ENCODE measurements at places on chromosomes 12 and 14.

- DNase-seq = no peak
Observed at GRCh38 chr14:86938320-86938719, 1054.7 kb downstream of the GALC start.

DNA sequence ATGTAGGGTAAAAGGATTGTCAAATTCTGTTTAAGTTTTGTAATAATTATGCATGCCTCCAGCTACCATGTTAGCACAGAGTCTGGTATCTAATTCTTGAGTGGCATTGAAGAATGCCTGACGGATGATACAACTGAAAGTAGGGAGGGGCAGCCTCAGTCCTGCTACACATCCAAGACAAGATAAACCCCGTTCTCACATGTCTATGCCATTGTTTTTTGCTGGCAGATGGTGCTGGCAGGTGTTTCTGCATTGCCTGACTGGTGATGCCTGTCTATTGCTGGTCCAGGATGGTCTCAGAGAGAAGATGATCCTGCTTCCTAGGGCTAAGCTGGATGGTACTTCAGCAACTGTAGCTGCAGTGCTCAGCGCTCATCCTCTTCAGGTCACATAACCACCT is 245.8 kb upstream of the NAV3 start:
- DNase-seq = no peak

GRCh38 chr12:77924703-77925102 is 94.0 kb downstream of the NAV3 start:
- no peak for DNase-seq

- no peak for DNase-seq
Observed at GRCh38 chr14:50085570-50086320, 30.6 kb downstream of the VCPKMT start.

DNA sequence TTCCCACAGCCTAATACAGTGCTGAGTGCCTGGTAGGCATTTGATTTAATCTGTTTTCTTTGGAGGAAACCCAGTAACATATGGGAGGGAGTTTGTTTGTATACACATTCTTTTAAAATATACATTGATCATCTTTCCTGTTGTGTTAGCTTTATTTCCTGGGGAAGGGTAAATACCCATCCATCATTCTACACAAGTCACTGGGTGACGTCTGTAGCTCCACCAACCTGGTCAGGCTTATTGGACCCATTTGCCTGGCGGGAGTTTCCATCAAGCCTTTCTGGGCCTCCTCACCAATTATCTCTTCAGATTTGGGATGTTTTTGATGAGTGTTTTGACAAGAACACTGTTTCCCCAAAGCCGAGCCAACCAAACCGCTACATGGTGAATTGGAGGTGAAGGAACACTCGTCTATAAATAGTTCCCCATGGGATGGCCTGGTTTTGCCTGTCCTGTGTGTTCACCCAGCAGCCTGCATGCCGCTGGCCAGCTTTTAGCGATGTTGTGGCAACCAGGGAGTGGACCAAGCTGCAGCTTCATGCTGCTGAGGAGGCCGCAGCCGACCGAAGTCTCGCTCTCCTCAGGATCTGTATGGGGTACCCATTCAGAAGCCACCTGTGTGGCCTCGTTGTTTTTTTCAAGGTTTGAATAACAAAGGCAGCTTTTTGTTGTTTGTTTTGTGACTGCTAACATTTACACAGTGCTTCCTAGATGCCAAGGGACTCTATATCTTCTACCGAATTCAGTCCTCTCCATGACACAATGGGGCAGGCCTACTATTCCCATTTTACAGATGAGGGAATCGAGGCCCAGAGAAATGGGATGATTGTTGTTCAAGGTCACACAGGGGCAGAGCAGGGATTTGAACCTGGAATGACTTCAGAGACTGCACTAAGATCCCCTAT is 22.6 kb downstream of the PLXNC1 start:
- DNase-seq = no peak

GRCh38 chr12:56114084-56114483 is 2.3 kb upstream of the RPL41 start:
- no peak for DNase-seq

DNA sequence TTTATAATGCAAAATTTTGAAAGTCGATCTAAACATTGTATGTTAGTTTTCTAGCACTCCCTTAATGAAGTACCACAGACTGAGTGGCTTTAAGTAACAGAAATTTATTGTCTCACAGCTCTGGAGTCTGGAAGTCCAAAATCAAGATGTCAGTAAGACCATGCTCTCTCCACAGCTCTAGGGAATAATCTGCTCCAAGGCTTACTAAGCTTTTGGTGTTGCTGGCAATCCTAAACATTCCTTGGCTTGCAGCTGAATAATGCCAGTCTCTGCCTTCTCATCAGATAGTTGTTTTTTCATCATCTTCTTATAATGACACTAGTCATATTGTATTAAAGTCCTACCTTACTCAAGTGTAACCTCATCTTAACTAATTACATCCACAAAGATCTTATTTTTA is 102.2 kb downstream of the RASSF9 start:
- no peak for DNase-seq

GRCh38 chr12:130526813-130527212 is 189.1 kb downstream of the PIWIL1 start:
- peak; percentile 63 for DNase-seq

- no peak for DNase-seq
Observed at GRCh38 chr14:31000629-31001338, 24.7 kb upstream of the AP4S1 start.

DNA sequence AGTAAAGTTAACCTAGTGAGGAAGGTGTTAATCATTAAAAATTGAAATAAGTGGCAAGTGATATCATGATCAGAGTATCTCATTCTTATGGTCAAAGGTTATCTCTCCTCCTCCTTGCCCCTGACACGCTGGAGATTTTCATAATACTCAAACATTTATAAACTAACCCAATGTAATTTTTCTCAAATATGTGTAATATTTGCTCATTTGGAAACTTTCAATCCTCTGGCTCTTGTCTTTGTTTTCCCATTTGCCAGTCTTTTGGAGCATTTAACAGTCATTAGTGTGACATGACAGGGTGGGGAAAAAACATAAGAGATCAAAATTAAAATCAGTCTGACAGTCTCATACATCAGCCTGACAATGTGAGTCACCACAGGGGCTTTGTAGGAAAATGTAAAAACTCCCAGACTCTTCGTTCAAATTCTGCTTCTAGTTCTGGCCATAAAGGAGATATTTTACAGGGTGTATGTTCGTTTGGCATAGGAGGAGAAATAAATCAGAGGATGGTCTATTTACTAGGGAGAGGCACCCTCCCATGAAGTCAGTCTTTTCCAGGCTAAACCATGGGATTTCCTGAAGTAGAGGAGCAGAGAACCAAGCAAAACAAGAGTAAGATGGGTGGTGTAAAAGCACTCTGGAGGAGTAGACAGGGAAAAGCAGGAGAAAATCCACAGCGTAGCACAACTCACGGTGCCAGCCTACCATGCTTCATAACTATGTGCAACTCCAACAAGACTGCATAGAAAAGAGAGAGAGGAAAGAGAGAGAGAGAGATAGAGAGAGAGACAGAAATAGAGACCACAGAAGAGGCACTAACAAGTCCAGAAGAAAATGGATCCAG is 369.2 kb upstream of the PDE3A start:
- DNase-seq = no peak

DNA sequence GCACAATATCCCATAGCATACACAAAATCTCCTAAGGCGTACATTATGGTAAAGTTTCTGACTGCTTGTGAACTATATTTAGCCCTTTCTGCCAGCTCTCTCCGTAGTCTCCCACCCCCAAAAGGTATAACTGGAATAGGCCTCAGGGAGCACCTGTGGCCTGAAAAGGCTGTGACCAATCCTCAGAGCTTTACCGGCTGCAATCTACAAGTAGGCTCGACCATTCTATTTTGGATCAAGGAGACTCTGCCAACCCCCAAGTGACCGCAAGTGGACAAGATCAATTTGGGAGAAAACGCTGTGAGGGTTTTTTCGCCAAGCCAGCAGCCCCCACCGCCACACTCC is 1.2 kb downstream of the PPTC7 start:
- DNase-seq = no peak

- no peak for DNase-seq
Observed at GRCh38 chr14:79436335-79436734, 775.0 kb downstream of the DIO2 start.

DNA sequence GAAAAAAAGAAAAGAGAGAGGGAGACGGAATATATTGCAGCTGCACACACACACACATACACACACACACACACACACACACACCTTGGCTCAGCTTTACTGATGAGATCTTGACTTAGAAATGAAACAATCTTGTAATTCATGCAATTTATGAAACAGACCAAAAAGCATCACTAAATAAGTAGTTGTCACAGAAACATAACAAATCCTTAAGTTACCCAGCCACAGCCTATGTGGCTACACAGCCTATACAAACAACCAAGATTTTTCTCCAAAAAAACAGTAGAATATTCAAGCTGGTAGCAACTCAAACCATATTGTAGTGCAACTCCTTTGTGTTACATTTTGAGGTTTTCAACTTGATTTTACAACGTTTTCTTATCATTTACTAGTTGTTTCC is 37.9 kb upstream of the GNG2 start:
- DNase-seq = no peak

DNA sequence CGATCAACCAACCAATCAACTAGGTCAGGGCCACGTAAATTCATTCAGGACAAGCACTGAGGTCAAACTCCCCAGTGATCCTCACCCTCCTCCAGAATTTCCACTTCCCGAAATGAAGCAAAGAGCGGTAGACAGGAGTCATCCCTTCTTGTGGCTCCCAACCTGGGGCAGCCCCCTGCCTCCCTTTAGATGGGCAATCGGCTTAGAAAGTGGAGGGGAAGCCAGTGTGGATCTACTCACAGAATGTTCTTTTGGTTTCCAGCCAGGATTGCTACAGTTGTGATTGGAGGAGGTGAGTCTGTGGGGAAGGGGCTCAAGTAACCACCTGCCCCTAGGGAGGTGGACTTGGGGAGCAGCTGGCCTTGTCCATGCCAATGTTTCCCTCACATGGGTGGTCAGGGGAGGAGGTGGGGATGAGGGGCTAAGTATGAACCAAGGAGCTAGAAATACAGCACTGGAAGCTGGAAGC is 4.1 kb downstream of the IFI27 start:
- no peak for DNase-seq

DNA sequence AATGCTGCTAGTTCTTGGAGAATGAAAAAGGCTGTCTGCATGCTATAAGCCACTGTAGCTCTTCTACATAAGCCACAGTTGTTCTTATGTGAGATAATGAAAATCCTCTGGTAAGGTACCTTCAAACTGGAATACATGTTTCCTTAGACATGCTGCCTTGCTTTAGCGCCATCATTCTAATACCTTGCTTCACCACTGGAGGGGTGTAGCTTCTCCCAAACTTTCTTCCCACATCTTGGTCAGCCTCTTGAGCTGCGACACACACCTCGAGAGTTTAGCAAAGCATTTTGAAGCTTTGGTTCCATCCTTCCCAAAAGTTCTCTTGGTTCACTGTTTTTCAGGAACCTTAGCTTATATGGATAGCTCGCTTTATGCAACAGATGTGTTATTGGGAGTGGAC is 69.5 kb downstream of the NKX2-1 start:
- DNase-seq = no peak

GRCh38 chr14:86038387-86039042 is 508.6 kb downstream of the FLRT2 start:
- DNase-seq = peak; percentile 56

GRCh38 chr14:32697114-32697513 is 241.6 kb upstream of the NPAS3 start:
- DNase-seq = no peak

DNA sequence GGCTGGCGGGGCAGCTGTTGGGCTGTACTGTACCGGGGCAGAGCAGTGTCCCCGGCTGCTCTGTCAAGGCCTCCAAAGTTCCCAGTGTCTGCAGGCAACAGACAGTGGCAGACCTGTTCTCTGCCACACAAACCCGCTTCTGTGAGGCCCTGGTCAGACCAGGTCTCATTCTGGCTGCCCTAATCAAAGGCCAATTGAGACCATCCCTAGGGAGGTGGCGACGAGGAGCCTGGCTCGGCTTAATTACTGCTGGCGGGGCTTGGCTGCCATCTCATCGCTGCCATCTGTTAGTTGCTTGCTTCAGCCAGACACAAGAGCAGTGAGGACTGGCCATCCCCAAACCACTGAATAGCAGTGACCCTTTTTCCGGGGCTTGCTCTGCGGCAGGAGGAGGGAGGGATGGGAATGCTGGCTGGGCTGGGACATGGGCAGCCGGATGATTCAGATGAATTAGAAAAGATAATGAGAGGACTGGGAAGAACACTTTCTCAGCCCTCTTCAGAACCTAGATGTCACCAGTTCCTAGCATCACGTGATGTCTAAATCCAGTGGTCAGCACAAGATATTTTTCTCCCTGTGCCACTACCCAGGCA is 24.5 kb downstream of the ERG28 start:
- DNase-seq = no peak

- no peak for DNase-seq
Observed at GRCh38 chr12:112557951-112558630, 139.3 kb downstream of the PTPN11 start.

- DNase-seq = no peak
Observed at GRCh38 chr14:32225378-32225920, 22.4 kb upstream of the RNU6-8 start.

- peak; percentile 46 for DNase-seq
Observed at GRCh38 chr12:113086249-113087164, 30.0 kb downstream of the DTX1 start.

DNA sequence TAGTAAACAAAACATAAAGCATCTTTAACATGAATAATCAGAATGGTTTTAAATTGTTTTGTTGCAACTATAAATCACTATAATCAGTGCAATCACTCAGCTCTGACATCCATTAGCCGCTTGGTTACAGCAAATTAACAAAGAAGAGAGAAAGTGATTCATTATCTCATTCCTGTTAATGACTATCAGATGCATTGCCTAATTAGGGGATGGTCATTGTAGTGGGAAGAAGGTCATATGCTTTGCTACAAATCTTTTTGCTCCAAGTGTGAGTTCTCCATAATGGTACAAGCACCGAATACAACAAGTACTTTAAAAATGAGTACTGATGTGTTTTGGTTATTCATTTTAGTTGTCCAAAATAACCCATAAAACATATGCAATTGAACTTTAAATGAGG is 272.0 kb downstream of the AKAP6 start:
- DNase-seq = no peak

DNA sequence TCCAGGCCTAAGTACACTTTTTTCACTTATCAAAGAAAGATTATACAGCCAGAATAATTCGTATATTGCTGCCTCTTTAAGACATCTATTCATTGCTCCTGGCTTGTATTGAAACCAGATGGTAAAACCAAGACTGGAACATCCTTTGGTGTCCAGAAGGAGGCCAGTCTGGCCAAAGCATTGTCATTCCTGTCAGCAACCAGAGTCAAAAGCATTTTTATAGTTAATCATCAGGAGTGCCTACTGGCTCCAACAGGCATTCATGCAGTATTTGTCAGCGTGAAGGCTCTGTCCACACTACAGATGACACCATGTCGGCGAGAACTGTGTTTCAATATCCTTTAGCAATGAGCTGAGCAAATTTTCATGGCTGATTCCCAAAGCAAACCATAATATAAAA is 118.0 kb upstream of the G2E3 start:
- no peak for DNase-seq

DNA sequence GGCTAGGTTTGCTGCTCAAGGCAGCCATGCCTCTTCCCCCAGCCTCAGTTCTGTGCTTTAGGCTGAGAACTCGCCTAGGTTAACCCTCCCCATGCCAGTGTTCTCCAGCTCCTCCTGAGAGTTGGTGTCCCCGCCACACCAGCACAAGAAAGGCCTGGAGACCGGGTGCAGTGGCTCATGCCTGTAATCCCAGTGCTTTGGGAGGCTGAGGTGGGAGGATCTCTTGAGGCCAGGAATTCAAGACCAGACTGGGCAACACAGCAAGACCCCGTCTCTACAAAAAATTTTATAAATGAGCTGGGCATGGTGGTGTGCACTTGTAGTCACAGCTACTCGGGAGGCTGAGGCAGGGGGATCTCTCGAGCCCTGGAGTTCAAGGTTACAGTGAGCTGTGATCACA is 10.2 kb downstream of the RIN3 start:
- DNase-seq = no peak

Data from urothelium cell line (cell line).